ENCODE measurements at places on chromosomes 1 and 21.
A peak's percentile ranks its signal among the peaks of the same experiment; 100 is the strongest.

- DNase-seq = peak; percentile 19
These were observed 9.6 kb upstream of the SPRR2F start for GRCh38 chr1:153122831-153123421.

DNA sequence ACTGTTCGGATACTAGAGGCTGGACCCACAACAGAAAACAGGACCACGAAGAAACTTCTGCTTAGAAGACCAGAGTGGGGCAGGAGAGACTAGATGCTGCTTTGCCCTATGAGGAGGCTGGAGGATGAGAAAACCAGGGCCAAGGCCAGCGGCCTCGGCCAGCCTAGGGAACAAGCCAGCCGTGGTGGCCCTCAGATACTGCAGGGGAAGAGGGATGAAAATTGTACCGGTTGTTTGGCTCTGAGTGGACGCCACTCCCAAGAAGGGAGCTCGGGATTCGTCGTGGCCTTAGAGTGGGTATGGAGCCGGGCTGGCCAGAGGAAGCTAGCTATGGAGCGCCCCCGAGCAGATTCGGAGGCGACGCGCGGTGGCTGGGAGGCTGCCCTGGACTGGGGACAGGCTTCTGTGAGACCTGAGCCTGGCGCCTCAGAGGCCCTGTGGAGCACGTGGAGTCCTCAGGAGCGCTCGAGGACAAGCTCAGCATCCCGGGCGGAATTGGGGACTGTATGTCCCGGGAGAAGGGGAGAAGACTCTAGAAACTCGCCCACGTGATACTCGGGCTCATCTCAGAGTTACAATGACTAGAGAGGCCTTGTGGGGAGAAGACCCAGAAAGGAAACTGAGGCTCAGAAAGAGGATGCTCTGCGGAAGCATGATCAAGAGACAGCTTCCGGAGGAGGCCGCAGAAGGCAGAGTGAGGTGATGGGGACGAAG is 2.8 kb downstream of the PRRX1 start:
- no peak for DNase-seq

DNA sequence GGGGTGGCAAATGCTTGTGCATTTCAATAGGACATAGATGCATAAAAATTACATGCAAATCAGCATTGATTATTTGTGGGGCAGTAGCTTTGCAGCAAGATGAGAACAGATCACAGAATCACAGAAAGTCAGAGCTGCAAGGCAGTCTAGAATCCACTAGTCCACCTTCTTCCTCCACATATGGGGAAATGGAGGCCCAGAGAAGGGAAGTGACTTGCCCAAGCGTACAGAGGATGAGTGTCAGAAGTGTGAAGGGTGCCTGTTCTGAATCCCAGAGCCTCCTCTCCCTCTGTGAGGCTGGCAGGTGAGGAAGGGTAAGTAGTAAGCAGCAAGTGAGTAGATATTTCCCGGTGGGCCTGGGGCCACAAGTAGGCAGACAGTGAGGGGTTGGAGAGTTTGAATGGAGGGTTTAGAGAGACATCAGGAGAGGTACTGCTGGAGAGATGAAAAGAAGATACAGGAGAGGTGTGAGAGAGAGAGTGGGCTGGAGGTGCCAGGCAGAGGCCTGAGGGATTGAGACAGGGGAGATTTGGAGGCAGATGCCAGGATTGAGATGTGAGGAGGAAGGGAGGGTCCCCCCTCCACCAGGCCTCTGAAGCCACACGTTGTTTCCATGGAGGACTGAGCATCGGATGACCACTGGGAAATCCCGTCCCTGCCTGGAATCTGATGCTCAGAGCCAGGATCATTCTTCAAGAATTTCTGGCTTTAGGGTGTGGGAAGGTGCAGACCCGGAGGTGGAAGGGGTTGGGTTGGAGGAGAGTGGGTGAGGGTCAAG is 4.8 kb upstream of the MYOG start:
- DNase-seq = no peak

GRCh38 chr1:212607206-212607912 is 1.2 kb upstream of the ATF3 start:
- DNase-seq = no peak

GRCh38 chr1:95966866-95967265 is 732.9 kb downstream of the RWDD3 start:
- DNase-seq = no peak

- DNase-seq = no peak
These were observed 43.3 kb downstream of the IARS2 start for GRCh38 chr1:220137019-220137786.

DNA sequence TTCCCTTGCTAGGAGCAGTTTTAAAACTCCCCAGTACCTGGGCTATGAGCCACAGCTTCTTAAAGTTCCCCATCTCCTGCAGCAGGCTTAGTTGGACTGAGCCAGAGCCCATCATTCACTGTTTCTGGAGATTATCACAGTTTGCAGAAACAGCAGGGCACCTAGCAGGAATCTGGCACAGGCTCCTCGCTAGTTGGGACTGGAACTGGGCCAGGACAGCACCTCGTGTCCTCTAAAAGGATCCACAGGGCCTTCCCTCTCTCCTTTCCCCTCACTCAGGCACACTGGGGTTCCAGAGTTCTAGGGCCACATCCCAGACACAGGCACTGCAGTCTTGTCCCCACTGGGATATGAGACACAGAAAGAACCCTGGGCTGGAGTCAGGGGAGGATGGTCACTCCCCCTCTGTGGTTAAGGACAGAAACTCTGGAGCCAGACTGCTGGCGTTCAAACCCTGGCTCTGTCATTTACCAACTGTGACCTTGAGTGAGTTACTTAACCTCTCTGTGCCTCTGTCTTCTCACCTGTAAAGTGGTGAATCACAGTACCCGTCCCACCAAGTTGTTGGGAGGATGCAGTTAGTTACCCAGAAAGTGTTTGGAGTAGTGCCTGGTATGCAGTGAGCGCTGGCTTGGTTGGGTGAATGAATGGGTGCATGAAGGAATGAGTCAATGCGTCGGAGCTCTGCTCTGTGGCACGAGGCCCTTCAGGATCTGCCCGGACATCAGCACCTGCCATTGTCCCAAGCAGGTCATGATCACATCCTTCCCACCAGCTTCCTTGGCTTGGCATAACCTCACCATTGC is 18.8 kb upstream of the ECE1 start:
- peak; percentile 77 for DNase-seq

DNA sequence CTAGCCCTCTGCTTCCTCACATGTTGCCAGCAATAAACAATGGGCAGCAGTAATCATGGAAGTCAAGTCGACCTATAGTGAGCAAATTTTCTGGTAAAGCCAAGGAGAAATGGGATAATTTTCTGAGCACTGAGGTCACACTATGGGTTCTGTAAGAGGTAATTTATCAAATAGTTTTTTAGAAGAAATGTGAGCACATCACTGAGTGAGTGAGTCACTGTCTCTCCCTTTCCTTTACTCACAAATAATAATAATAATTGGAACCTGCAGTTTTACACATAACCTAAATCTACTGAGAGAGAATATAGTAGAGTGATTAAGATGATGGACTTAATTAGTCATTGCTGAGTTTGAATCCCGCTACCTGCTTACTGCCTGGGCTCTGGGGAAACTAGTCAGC is 23.6 kb downstream of the SLC35F3 start:
- DNase-seq = no peak

- DNase-seq = no peak
These were observed 182.4 kb downstream of the TRABD2B start for GRCh38 chr1:47814612-47815395.

DNA sequence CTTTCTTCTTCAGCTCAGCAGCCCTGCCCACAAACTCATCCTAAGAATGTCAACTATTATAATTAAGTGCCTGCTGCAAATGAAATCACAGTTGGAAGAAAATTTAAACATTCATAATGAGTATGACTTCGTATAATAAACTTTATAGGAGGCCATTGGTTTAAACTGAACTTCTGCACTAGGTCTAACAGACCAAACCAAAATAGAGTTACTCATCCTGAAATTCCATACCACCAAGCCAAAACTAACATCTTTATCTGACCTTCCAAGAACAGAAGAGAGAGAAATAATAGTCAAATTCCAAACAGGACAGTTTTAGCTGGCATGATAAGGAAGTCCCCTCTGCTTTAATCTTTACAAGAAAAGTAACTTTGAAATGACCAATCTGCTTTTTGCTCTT is 472.4 kb upstream of the PRMT6 start:
- no peak for DNase-seq

DNA sequence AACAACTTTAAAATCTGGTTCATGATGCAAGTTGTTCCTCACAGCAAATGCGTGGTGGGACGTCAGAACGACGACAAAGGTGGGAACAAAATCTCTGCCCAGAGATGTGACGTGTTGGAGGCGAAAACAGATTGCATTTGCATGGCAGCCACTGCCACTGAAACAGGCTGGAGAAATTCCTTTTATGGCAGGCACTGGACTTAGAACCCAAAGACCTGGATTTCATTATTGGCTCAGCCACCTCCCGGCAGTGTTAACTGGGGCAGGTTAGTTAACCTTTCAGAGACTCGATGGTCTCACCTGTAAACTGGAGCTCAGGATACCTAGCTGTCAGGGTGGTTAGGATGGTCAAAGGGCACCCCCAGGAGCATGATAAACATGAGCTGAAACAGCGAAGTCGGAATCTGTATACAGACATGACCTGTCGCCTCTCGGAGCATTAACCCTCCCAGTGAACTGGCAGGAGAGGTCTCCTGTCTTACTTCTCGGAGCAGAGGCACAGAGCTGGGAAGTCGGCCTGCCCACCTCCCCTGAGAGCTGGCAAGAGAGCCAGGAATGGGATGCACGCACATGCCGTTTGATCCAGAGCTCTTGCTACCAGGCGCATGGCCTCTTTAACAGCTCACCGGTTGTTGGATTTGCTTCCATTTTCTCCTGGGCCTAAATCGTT is 59.2 kb upstream of the TARBP1 start:
- no peak for DNase-seq

GRCh38 chr1:6438047-6438525 is 13.5 kb downstream of the ESPN start:
- DNase-seq = peak; percentile 31

DNA sequence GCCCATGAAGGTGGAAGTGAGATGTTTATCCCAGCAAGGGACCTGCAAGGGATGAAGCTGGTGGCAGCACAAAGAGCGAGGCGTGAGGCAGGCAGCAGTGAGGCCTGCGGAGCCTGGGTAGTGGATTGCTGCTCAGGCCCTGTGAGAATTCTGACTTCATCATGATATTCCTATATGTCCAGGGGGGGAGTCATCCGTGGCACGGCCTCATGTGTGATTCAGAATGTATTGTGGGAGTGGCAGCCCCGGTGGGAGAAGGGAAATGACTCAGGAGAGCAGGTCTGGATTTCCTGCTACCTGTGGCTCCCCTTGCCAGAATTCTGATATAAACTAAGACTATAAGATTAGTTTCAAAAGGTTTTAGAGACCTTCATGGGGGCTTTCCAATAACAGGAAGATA is 240.9 kb downstream of the CAMTA1 start:
- no peak for DNase-seq

DNA sequence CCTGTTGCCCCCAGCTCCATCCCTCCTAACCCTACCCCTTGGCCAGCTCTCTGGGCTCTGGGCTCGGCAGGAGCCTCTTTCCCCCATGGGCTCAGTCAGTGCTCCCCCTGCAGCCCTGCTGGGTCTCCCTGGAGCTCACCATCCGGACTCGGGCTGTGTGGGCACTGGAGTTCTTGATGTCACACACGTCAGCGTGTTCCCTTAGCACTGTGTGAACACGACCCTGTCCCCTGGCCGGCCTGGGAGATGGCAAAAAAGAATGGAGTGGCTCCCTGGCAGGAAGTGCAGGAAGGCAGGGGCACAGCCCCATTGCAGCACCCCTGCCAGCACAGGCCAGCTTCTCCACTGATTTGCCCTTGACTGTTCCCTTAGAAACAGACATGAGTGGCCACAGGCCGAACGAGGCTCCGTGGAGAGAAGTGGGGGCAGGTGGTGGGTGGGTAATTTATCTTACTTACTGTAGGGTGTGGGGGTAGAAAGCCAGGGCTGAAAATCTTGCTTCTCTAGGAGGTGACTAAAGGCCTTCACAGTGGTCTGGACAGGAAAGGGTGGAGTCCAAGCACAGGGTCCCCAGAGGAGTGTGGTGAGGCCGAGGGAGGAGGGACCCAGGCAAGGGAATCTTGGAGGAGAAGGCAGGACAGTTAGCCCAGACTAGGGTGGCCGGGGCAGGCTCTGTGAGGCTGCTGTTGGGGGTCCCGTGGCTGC is 381.7 kb upstream of the VAMP3 start:
- peak; percentile 44 for DNase-seq

GRCh38 chr1:234708700-234709395 is 98.9 kb upstream of the IRF2BP2 start:
- no peak for DNase-seq

DNA sequence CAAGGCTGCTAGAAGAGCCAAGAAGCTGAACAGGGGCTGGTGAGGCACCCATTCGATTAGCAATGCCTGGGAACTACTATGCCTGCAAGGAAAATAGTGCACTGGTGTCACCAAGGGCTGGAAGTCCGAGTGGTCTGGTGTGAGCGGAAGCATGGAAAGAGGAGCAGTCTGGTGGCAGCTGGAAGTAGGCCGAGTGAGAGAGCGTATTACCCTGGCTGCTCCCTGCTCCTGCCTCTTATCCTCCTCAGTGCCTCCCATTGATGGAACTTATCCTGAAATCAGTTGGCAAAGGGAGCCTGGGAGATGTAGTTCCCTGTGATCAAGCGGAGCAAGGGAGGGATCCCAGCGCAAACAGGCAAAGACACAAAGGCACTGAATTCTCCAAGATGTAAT is 9.6 kb downstream of the SMAP2 start:
- no peak for DNase-seq

DNA sequence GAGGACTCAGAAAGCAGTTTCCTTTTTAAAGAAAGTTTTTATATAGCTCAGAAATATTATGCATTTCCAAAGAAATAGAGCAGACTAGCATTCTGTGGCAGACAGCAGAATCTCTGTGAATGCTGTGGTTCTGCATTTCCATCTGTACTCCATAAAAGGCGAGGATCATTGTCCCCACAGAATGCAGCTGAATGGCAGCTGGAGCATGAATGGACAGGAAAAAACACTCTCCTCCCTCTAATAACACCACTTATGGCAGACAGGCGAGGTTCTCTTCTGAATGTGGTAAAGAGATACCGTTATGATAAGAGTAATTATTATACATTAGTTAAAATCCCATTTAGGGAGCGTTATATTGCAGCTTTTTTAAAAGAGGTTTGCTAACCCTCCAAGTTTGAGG is 81.4 kb upstream of the WLS start:
- DNase-seq = no peak

GRCh38 chr1:236835491-236835890 is 40.4 kb downstream of the MTR start:
- DNase-seq = peak; percentile 89

GRCh38 chr1:232033285-232033684 is 406.7 kb downstream of the DISC1 start:
- DNase-seq = no peak

DNA sequence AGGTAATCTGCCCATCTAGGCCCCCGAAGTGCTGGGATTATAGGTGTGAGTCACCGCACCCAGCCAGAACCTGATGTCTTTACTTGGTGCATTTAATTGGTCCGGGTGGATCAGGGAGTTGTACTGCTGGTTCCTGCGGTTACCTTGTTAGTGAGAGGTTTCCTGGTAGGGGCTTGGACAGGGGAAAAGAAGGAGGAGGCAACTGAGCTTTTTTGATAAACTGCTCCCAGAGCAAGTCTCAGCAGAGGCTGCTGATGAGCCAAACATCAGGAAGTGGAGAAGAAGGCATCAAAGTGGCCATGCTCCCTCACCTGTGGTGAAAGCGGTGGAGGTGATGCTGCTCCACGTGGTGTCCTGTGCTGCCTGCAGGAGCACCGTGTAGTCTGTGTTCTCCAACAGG is 161.5 kb upstream of the KIAA0040 start:
- DNase-seq = no peak

- no peak for DNase-seq
These were observed 50.1 kb upstream of the ERRFI1 start for GRCh38 chr1:8076176-8076575.

GRCh38 chr1:200384818-200385390 is 24.9 kb downstream of the ZNF281 start:
- DNase-seq = peak; percentile 39

GRCh38 chr1:19533626-19534025 is 48.3 kb upstream of the CAPZB start:
- no peak for DNase-seq
